NCI-H1105 (cell line): ENCODE measurements at places on chromosomes 1 and 21.

DNA sequence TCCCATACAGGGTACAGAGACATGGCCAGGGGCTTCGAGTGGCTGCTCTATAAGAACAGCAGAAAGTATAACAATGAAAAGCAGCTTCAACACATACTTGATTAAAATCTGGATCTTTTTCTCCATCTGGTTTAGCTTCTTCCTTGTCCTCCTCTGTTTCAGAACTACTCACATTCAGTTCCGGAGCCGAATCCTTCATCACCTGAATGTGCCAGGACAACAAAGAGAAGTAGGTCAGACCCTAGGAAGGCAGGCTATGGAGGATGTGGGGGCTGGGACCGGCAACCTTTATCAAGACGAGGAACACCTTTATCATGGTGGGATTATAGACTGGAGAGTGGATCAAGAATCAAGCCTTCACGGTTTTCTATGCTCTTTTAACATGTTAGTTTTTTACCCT lies 32.2 kb upstream of the RAP1GAP start:
- DNase-seq, result no peak

GRCh38 chr1:62024690-62025089 lies 170.0 kb upstream of the L1TD1 start:
- DNase-seq, result no peak

DNA sequence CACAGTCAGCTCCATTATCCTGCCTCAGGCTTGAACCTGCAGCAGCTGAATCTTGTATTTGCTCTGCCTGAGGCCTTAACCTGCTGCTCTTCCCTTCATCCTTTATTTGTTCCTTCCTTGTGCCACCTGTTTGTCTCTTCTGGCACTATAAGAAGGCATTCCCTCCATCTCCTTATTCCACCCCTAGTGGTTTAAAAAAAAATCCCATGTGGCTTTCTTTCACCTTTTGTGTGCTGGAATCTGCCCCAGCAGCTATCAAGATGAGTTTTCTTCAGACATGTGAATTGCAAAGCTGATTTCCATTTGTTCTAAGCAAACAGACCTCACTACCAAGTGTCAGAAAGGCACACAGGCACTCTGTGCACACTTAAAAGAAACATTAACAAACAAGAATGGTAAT lies 294.6 kb downstream of the TTLL7 start:
- DNase-seq, result no peak

DNA sequence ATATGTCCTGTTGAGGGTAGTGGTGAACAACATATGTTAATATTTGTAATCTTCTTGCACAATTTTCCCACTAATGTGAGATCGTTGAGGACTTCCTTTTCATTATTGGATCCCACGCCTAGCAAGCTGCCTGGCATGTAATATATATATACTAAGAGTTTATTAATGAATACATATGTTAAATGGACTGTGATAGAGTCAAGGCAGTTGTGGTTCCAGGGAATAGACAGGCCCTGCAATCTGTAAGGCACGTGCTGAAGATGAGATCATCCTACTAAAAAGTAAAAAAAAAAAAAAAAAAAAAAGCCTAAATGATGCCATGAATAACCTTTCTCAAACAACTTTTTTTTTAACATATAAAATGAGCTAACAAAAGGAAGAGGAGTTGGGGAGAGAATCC lies 28.9 kb downstream of the PLPPR5 start:
- DNase-seq, result no peak

DNA sequence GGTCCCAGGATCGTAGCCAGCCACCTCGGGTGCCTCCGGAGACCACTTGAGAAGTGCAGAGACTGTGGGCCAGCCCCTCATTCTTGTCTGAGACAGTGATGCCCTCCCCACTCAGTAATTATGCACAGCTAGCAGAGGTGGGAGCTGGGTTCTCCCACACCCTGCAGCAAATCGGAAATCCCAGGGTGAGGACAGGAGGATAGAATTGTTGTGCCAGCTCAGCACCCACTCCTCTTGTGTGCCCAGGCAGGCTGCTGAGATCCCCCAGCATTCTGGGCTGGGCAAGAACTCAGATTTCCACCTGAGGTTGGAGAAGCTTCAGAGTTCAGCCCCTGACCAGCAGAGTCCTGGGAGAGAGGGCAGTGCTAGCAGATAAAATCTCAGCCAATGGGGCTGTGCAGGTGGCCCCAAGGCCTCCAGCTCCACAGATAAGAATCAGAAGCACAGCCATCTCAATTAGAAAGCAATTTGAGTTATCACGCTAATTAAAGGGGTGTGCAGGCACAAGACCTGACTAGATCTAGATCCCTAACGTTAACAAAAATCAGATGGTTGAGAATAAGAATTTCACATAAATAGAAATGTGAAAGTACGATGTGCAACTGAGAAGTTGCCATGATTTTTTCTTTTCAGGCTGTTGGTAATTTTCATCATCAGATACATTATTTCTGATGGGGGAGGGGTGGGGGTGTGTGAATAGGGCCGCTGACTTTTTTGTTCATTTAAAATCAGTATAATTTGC lies 45.5 kb upstream of the IRF2BP2 start:
- DNase-seq, result no peak

DNA sequence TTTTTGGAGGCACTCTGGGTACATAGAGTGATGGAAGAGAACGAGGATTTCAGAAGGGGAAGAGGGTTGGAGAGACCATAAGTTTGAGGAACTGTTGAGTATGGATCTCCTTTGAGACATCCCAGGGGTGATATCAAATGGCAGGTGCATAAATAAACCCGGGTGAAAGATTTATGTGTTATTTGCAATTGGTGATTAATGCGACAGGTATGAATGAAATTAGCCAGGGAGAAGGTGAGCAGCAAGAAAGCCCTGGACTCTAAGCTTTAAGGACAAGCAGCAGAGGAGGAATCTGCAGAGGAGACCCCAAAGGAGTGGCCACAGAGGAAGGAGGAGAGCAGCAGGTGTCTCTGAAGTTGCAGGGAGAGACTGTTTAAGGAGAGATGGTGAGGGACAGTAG lies 8.8 kb upstream of the REN start:
- DNase-seq, result no peak

- no peak for DNase-seq
These were observed 3.2 kb downstream of the PTP4A2 start for GRCh38 chr1:31934706-31935629.

GRCh38 chr1:100433563-100433962 lies 81.3 kb downstream of the CDC14A start:
- DNase-seq, result no peak
